ENCODE measurements at places on chromosomes 11 and 22. TPM values are rescaled to one million over a fixed set of nuclear protein-coding genes. Genes with fewer than 3 reads are reported as not detected.

GRCh38 chr11:130428316-130429119 is at the start of gene ADAMTS8:
TSS of gene ADAMTS8 (minus strand) at chr11:130428609. CDS start at chr11:130428286, 323 bp downstream.
- peaks cover 32% of the 10 kb centered on the region for H3K4me1 ChIP-seq
- H3K36me3 ChIP-seq: no peaks in the 10 kb centered on the region
- H3K27me3 ChIP-seq: peaks cover 6% of the 10 kb centered on the region

DNA sequence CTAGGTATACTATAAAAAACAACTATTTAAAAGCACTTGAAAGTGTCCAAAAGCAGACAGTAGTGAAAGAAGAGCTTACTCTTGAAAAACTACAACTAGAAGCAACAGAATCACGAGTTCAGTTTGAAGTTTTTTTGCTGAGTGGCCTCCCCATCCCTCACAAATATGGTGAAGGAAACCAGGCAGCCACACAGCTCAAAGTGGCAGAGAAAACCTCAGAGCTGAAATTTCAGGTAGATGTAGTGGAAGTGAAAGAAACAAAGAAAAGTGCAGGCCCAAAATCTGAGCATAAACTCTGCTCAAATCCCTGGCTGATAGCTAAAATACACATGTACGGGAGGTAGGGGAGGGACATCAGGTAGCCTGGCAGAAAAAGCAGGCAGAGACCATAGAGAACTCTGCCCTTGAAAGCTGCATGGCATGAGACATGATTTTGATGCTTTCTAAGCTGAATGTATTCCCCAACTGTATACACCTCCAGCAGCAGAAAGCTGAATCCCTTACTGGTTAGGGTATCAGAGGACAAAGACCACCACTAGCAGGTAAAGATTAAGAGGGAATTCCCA is 12.1 kb downstream of the BTBD10 start:
- H3K27ac ChIP-seq: no peak overlapping the region
- no peaks in the 10 kb centered on the region for H3K36me3 ChIP-seq
- DNase-seq: no peak
- H3K4me3 ChIP-seq: no peak overlapping the region

DNA sequence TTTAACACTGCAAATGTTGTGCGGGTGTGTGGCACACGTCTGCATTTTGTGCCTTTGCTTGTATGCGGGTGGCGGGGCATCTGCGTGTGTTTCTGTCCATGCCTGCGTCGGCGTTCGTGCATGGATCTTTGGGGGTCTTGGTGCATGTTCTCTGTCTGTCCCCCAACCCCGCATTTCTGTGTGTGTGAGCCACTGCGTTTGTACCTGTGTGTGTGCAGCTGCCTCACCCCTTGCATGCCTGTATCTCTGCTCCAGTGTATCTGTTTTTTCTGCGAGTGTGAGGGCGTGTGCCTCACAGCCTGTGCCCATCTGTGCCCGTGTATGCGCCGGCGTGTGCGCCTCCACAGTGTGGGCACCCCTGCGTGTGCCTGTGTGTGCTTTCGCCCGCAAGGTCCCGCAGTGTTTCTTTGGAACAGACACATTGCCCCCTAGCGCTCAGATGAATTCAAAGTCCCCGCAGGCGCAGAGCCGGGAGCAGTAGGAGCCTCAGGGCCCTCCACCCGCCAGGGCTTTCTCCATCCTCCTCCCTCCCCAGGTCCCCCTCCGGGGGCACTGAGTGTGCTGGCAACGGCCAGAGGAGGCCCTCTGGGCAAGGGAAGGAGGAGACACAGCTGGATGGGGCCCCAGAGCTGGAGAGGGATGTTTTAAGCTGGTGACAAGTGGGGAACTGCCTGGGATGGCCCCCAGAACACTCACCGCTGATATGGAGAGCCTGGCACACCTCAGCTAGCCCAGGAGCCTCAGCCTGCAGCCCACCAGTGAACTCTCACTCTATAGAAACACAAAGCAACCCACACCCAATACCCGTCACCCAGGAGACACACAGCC is 3.1 kb upstream of the MN1 start:
- peaks cover 22% of the 10 kb centered on the region for H3K4me1 ChIP-seq
- H3K27me3 ChIP-seq: peaks cover 14% of the 10 kb centered on the region
- no peak overlapping the region for H3K4me3 ChIP-seq
- H3K36me3 ChIP-seq: no peaks in the 10 kb centered on the region

- H3K36me3 ChIP-seq: no peaks in the 10 kb centered on the region
- no peak for DNase-seq
- H3K27ac ChIP-seq: no peak overlapping the region
- H3K4me3 ChIP-seq: no peak overlapping the region
- no peaks in the 10 kb centered on the region for H3K27me3 ChIP-seq
- H3K4me1 ChIP-seq: no peaks in the 10 kb centered on the region
These were observed 27.3 kb downstream of the BDNF start for GRCh38 chr11:27672836-27673464.

DNA sequence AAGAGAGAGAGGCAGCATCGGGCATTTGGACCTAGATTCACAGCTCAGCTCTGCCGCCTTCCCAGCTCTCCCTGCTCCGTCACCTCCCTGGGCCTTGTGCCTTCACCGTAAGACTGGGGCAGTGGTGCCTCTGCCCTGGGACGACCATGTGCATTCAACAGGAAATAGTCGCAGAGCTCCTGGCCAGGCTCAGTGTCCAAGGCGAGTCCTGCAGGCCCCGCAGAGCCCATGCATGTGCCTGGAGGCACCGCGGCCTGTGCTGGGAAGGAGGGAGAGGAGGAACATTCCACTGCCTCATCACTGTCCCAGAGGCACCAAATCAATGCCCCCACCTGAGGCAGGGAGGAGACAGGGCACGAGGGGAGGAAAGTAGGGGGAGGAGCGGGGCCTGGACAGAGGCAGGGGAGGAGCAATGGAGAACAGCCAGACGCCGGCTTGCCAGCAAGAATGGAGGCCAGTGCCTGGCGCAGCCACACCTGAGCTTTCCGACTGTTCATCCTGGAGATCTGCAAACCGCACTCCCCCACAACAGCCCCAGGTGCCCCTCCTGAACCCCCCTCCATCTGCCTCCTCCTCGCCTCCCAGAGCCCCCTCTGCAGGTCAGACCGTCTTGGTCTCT is 74.4 kb upstream of the PRR5 start:
- no peak overlapping the region for H3K27ac ChIP-seq
- no peaks in the 10 kb centered on the region for H3K27me3 ChIP-seq
- H3K4me3 ChIP-seq: no peak overlapping the region

GRCh38 chr11:107651672-107652071 is 60.2 kb downstream of the SLN start:
- peaks cover 4% of the 10 kb centered on the region for H3K27me3 ChIP-seq
- no peak overlapping the region for H3K27ac ChIP-seq
- H3K4me1 ChIP-seq: no peaks in the 10 kb centered on the region
- H3K4me3 ChIP-seq: no peak overlapping the region
- H3K36me3 ChIP-seq: no peaks in the 10 kb centered on the region

DNA sequence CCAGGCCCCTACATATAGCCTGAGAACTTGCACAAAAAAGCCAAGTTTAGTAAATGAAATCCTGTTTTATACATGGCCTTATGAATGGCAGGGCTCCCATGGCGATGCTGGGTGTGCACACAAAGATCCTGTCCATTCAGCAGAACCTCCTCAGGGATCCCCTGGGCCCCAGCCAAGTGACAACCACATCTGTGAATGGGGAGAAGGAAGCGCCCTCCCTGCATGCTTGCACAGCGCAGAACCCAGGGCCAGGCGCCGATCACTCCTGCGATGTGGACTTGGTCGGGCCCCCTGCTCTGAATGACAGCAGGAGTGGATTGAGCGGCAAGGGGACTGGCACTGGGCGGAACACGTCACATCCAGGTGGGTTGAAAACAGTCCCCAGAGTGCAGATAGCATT is 4.5 kb upstream of the CDC42EP2 start:
- DNase-seq: no peak
- H3K27me3 ChIP-seq: no peaks in the 10 kb centered on the region
- no peak overlapping the region for H3K4me3 ChIP-seq
- no peak overlapping the region for H3K27ac ChIP-seq
- H3K36me3 ChIP-seq: no peaks in the 10 kb centered on the region
- H3K4me1 ChIP-seq: peaks cover 60% of the 10 kb centered on the region

DNA sequence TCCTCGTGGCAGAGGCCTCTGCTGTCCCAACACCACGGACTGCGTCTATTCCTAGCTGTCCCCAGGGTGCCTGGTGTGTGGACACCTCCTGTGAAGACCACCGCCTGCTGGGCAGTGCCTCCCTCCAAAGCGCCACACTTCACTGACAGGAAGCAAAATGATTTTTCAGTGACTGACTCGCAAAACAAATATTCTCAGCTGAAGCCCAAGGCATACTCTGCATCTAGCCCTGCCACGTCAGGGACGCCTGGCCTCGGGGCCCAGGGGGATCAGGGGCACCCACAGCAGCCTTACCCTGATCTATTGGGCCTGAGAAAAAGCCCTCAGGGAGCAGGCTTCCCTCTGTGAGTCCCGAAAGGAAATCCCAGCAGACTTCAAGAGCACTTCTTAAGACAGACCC is 2.2 kb downstream of the BRD1 start:
- peak overlapping the region; percentile 90 for H3K4me3 ChIP-seq
- DNase-seq: peak; percentile 38
- no peaks in the 10 kb centered on the region for H3K27me3 ChIP-seq

GRCh38 chr11:22920939-22921565 is 60.8 kb upstream of the CCDC179 start:
- no peak overlapping the region for H3K4me3 ChIP-seq
- no peaks in the 10 kb centered on the region for H3K36me3 ChIP-seq
- no peaks in the 10 kb centered on the region for H3K27me3 ChIP-seq
- no peak overlapping the region for H3K27ac ChIP-seq

- H3K27me3 ChIP-seq: no peaks in the 10 kb centered on the region
- H3K4me1 ChIP-seq: peaks cover 3% of the 10 kb centered on the region
- no peak for DNase-seq
- H3K27ac ChIP-seq: no peak overlapping the region
These were observed 26.8 kb upstream of the RTL6 start for GRCh38 chr22:44524806-44525205.

GRCh38 chr22:32040324-32040904 is 2.6 kb upstream of the SLC5A1 start:
- no peak for DNase-seq
- no peaks in the 10 kb centered on the region for H3K36me3 ChIP-seq
- peaks cover 11% of the 10 kb centered on the region for H3K4me1 ChIP-seq
- peaks cover 39% of the 10 kb centered on the region for H3K27me3 ChIP-seq

DNA sequence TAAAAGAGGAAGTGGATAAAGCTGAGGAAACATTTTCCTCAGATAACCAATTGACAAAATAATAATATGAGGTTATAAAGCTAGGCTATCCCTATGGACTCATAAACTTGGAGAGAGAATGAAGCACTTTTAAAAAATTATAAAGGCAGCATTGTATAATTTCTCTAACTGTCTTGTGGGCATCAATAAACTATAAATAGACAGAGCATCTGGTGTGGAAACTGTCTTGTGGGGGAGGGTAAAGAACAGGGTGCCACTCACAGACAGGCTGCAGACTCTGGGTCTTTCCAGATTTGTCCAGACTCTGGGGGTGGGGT is 333.5 kb downstream of the BUD13 start:
- H3K27me3 ChIP-seq: no peaks in the 10 kb centered on the region
- H3K4me1 ChIP-seq: no peaks in the 10 kb centered on the region
- H3K4me3 ChIP-seq: no peak overlapping the region
- peak; percentile 48 for DNase-seq
- H3K27ac ChIP-seq: no peak overlapping the region
- no peaks in the 10 kb centered on the region for H3K36me3 ChIP-seq

GRCh38 chr22:24423519-24424000 is 3.8 kb upstream of the ADORA2A start:
- peaks cover 12% of the 10 kb centered on the region for H3K27me3 ChIP-seq
- H3K36me3 ChIP-seq: no peaks in the 10 kb centered on the region
- DNase-seq: peak; percentile 73
- H3K4me3 ChIP-seq: peak overlapping the region; percentile 59
- H3K4me1 ChIP-seq: peaks cover 55% of the 10 kb centered on the region

DNA sequence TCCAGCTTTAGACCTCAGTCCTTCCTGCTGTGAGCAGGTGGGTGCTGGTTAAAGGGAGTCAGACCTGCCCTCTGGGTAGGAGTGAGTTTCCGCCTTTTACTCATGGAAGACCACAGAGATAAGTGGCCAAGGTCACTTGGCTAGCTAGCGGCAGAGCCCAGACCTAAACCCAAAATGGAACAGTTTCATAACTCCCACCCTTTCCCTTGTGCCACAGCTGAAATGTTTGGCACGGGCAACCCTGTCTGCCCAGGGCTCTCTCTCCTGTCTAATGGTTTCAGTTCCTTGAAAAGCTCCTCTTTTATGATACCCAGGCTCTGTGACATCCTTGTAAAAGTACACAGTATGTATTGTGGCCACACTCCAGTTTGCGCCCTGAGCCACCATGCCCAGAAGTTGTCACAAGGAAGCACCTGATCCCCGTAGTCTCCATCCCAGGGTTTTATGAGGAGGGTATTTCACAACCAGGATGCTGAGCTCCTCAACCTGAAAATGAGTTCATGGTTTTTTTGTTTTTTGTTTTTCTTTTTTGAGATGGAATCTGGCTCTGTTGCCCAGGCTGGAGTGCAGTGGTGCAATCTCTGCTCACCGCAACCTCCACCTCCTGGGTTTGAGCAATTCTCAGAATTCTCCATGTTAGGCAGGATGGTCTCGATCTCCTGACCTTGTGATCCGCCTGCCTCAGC is 5.1 kb downstream of the MB start:
- no peak overlapping the region for H3K4me3 ChIP-seq
- H3K36me3 ChIP-seq: no peaks in the 10 kb centered on the region
- H3K27me3 ChIP-seq: no peaks in the 10 kb centered on the region

DNA sequence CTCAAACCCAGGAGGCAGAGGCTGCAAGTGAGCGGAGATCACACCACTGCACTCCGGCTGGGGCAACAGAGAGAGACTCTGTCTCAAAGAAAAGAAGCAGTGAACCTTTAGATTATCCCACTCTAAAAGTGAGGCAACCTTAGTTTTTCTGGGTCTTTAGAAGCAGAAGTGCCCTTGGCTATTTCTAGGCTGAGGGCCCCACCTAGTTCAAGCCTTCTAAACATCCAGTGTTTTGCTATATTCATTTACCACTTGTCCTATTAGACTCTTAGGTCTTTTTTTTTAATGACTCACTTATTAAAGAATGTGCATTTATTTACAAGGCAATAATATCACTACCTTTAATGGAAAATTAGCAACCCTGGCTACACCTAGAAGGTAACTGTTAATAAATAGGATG is 16.7 kb upstream of the EHF start:
- DNase-seq: no peak
- H3K27ac ChIP-seq: peak overlapping the region; percentile 84
- no peaks in the 10 kb centered on the region for H3K27me3 ChIP-seq
- no peaks in the 10 kb centered on the region for H3K36me3 ChIP-seq
- peaks cover 53% of the 10 kb centered on the region for H3K4me1 ChIP-seq

DNA sequence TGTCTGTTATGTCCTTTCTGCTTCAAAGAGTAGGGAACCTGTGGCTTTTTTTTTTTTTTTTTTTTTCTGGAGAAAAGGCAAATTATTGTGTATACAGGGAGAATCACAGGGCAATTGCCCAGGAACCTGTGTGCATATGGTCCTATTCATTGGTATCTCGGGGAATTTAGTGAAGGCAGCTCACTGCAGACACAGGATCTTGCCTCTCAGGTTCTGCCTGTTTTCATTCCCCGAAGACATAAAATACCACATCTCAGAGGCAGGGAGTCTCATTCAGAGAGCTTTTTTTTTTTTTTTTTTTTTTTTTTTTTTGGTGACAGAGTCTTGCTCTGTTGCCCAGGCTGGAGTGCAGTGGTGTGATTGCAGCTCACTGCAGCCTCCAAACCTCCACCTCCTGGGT is 88.3 kb downstream of the OSBP2 start:
- no peaks in the 10 kb centered on the region for H3K36me3 ChIP-seq
- DNase-seq: no peak
- H3K4me3 ChIP-seq: no peak overlapping the region
- H3K27me3 ChIP-seq: no peaks in the 10 kb centered on the region

Gene VSIG10L2
- total RNA-seq: not detected

Gene LRRC56
- 2.2 TPM for total RNA-seq

Gene BATF2
- total RNA-seq: 0.73 TPM

Gene LTO1
- total RNA-seq: 93.3 TPM

Gene VWCE
- total RNA-seq: not detected

Gene MAJIN
- not detected for total RNA-seq

Gene MMP26
- not detected for total RNA-seq

Gene GAL
- not detected for total RNA-seq

Gene STIP1
- 79.3 TPM for total RNA-seq
